ENCODE measurements at places on chromosomes 1 and 21.

DNA sequence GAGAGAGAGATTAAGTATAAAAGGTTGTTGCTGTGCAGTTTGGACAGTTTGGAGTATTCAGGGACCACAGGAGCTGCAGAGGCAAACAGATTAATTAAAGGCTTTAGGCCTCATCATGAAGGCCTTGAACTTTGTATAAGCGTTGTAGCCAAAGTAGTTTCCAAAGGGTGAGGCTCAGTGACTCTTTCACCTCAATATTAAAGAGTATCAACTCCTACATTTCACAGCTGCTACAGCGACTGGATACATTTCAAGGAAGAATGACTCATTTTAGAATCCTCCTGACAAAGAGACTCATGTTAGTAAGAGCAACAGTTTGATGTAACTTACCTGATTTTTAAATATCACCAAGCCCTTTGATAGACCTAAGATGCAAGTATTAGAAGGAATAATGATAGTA lies 355.5 kb downstream of the HLX start:
- DNase-seq: no peak

- no peak for DNase-seq
Measured at GRCh38 chr21:39048064-39048463, 135.2 kb downstream of the PSMG1 start.

- no peak for DNase-seq
Measured at GRCh38 chr1:193960499-193960898, 774.1 kb upstream of the B3GALT2 start.

- DNase-seq: no peak
Measured at GRCh38 chr1:229536982-229537381, 21.5 kb downstream of the ABCB10 start.
